ENCODE measurements at places on chromosomes 16 and 17.

GRCh38 chr16:1026784-1027500 is 45.4 kb downstream of the SOX8 start:
- no peak for DNase-seq

DNA sequence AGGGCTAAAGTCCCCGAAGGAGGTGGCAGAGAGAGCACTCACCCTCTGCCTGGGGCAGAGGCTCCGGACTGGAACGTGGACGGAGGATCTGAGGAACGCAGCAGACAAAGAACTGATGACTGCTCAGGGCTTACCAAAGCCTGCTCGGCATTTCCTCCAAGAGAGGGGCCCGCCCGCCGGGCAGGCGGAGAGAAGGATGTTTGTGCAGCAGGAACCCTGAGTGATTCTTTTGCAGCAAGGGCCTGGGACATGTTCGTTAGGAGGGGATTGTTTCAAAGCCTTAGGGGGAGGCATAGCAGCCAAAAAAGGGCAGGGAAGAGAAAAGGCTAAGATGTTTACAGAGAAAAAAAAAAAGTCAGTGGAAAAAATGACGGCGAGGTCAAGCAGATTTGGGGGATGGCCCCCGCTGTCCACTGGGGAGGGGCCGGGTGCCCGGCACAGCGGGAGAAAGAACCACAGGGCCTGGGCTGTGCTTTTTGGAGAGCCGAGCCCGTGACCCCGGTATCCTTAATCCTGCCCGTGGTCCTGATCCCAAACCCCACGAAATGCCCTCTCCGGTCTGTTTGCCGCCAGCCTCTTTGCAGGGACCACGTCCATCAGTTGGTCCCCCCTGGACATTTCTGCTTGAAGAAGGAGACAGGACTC is 129.3 kb downstream of the NTN1 start:
- no peak for DNase-seq

DNA sequence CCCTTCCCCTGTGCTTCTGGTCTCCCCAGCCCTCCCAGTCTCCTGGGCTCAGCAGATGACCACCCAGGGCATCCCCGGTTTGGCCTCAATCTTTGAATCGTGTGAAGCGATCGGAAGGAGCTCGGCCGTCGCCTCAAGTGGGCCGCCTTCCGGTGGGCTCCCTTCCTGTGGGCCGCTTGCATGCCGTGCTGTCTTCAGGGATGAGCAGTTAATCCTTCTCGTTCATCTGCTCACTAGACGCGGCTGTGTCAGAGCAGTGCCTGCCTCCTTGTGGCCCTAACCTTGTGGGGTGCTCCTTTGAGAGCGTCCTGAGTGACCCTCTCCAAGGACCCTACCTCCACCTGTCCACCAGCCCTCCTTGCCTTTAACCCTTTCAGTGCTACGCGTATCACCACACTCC is 40.4 kb downstream of the BAIAP2 start:
- DNase-seq: no peak

DNA sequence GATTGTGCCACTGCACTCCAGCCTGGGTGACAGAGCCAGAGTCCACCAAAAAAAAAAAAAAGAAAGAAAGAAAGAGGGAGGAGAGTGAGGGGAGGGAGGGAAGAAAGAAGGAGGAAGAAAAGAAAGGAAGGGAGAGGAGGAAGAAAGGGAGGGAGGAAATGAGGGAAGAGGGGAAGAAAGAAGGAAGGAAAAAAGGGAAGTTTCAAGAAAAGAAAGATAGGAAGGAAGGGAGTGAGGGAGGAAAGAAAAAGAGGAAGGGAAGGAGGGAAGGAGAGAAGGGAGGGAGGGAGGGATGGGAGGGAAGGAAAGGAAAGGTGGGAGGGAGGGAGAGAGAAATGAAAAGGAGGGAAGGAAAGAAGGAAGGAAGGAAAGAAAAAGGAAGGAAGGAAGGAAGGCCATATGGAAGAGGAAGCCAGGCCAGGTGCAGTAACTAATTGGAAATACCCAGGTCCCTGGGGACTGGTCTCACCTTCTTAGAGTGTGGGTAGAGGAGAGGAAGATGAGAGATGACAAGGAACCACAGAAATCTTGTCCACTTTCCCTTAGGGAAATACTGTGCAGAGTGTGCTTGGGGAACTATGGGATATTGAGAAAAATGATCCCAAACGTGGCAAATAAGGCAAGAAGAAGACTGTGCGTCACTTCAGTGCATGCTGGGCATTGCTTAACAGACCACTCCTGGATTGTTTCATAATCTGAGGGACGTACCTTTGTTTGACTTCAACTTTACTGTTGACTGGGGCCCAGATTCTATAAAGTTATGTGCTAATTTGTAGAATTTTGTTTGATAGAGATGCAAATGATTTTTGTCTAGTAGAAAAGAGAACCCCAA is 15.1 kb upstream of the CSNK2A2 start:
- DNase-seq: no peak

DNA sequence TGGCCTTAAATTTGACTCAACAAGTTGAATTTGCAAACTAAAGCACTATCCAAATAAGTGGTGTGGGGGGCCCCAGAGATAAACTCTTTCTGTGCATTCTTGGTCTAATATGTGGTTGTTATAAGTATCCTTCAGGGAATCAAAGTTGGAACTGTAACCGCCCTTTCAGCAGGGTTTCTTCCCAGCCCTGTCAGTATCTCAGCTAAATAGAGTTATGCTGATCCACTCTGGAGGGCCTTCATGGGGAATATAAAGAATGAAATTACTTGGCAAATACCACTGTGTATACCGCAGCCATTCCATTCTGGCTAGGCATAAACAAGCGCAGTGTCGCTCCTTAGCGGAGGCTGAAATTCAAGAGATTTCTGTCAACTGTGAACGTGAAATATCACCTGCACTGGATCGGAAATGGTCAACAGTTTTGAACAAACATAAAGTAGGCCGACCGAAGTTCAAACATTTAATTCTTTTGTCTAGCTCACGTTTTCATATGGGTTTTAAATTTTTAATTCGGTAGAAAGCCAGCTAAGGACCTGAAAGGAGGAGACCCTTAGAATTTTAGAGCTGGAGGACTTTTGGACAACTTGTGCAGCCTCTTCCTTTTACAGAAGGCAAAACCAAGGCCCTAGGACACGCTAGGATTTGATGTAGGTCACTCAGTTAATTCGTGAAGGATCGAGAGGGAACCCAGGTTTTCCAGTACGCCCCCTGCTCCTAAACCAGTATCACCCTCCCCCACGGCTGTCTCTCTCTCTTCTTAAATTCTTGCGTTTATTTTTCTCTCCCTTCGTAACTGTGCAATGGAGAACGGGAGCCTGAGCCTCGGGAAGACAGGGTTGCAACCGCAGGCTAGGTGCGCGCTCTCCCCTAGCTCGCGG is 74.7 kb downstream of the CHD9 start:
- no peak for DNase-seq

Data from NAMALWA (cell line).